IMR-90 (cell line): ENCODE measurements at places on chromosomes 3 and 15. TPM values are rescaled to one million over a fixed set of nuclear protein-coding genes. Genes with fewer than 3 reads are reported as not detected.

The SAMMSON gene
- total RNA-seq = not detected in 2 replicates

The USP13 gene
- 16.1 and 18.1 TPM in 2 replicates for total RNA-seq

The B3GNT5 gene
- total RNA-seq = 3.4 and 4.4 TPM in 2 replicates

The HTR3E gene
- not detected in 2 replicates for total RNA-seq

The SGO1 gene
- 5.2 and 8.1 TPM in 2 replicates for total RNA-seq

The NR2F2 gene
- 20.3 and 28.1 TPM in 2 replicates for total RNA-seq

The NCK1 gene
- total RNA-seq = 23.7 and 50.3 TPM in 2 replicates

The TMEM207 gene
- not detected in 2 replicates for total RNA-seq

The CCDC71 gene
- total RNA-seq = 28.3 and 29.4 TPM in 2 replicates

The NEK10 gene
- total RNA-seq = 6.6 and 7.5 TPM in 2 replicates

The DAZL gene
- not detected in 2 replicates for total RNA-seq

The RTP1 gene
- not detected in 2 replicates for total RNA-seq

The AHSG gene
- total RNA-seq = not detected in 2 replicates

The SLC22A13 gene
- under 0.01 TPM in 2 replicates for total RNA-seq

The DPP8 gene
- total RNA-seq = 29.4 and 35.6 TPM in 2 replicates

The MASP1 gene
- total RNA-seq = 13.1 TPM in 2 replicates

The MEGF11 gene
- not detected in 2 replicates for total RNA-seq

The SUSD5 gene
- total RNA-seq = 2.9 and 3.9 TPM in 2 replicates

The SOX2 gene
- total RNA-seq = not detected in 2 replicates

The MYD88 gene
- total RNA-seq = 9.3 and 10.8 TPM in 2 replicates

The TUSC7 gene
- total RNA-seq = not detected in 2 replicates

The LEO1 gene
- 11.5 and 30.3 TPM in 2 replicates for total RNA-seq

The NLGN1 gene
- 11.1 and 12.5 TPM in 2 replicates for total RNA-seq

The HAUS2 gene
- 22.4 and 29.2 TPM in 2 replicates for total RNA-seq

The TMC3 gene
- total RNA-seq = not detected in 2 replicates

The ZNF639 gene
- 50.5 and 57.8 TPM in 2 replicates for total RNA-seq
